ENCODE measurements at places on chromosomes 11 and 22. TPM values are rescaled to one million over a fixed set of nuclear protein-coding genes. Genes with fewer than 3 reads are reported as not detected.

Gene DAGLA
- 0.57 TPM for polyA plus RNA-seq

Gene PGR
- 0.07 TPM for polyA plus RNA-seq

GRCh38 chr22:19325296-19325948 is 33.9 kb upstream of the CLTCL1 start:
- no peaks in the 10 kb centered on the region for H3K36me3 ChIP-seq
- H3K4me3 ChIP-seq: no peak overlapping the region
- no peaks in the 10 kb centered on the region for H3K27me3 ChIP-seq
- H3K27ac ChIP-seq: no peak overlapping the region
- no peak for DNase-seq

DNA sequence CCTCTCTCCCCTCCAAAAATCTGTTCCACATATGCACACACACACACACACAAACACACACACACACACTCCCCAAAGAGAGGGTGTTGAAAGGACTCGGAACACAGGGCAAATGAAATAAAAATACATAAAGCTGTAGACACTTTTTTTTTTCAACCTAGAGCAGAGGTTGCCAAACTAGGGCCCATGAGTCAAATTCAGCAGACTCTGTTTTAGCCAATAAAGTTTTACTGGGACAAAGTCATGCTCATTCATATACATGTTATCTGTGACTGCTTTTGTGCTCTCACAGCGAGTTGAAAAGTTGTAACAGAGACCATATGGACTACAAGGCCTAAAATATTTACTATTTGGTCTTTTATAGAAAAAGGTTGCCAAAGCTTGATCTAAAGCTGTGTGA is 8.9 kb downstream of the IMMP1L start:
- no peak overlapping the region for H3K27ac ChIP-seq
- H3K27me3 ChIP-seq: no peaks in the 10 kb centered on the region
- peaks cover 9% of the 10 kb centered on the region for H3K4me1 ChIP-seq
- DNase-seq: no peak
- peaks cover 7% of the 10 kb centered on the region for H3K36me3 ChIP-seq
